ENCODE measurements at places on chromosomes 5 and 9.

DNA sequence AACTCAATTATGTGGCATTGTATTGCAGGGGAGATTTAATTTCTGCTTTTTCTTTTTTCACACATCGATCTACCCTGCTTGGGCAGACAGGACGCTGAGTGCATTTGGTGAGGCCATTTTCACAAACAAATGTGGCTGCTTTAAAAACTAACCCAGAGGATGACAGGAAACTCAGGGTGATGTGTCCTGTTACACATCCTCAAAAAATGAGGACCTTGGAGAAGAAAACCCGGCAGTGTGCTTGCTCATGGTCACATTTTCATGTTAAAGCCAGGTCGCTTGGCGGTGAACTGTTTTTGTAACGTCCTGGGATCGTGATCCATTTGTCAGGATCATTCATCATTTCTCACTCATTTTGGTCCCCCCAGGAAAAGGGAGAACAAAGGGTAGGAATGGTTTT, 478.3 kb upstream of the ADAMTS16 start:
- no peak for DNase-seq

DNA sequence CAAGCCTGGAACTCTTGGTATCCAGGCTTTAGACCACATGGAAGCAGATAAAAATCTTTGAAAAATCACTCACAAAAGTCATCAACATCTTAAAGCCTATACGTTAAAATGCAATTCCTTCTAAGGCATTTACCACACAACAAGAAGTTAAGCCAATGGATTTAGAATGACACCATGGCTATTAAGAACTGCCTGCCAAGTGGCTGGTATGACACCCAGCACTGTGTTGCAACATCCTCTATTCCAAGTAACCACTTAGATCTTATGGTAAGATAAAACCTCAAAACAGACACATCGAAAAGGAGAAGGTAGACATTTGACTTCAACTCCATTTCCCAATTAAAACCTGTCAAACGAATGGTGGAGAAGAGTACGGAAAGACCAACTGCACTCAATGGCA, 344.2 kb upstream of the SLC30A5 start:
- DNase-seq = no peak

DNA sequence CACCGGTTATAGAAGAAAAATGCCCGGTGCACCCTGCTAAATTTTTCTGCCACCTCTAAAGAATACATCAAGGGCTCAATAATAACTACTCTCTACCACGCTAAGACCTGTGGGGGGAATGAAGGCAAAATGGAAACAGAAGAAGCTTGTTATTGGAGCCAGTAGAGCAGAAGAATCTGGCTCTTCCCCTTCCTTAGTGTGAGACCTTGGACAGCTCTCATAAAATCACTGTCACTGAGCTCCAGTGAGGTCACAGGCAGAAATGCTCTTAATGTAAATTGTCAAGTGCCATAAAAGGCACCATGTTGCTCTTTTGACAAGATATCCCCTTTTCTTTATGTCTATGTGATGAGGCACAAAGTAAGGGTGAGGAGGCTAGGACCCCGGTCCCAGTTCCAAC, 74.4 kb downstream of the ASTN2 start:
- DNase-seq = no peak

DNA sequence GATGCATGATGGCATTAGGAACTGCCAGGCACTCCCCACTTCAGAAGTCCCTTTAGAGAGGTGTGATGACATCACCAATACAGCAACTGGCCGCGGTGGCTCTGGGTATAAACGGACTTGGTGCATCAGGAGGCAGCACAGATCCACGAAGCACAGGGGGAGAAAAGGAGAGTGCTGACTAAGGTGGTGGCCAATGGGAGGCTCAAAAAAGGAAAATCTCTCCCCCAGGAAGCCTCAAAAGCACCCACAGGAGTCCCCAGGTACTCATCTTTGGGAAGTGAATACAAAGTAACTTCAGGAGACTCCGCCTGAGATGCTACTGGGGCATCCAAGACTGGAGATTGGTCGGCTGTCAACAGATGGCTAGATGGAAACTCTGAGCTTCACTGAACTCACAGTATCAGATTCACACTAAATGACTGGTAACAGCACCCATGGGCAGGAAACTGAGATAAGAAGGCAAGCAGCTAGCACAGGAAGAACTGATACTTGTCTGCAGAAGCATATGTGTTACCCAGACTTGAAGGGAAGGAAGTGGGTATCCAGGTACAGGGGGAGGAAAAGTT, 7.6 kb downstream of the TTC39B start:
- no peak for DNase-seq

DNA sequence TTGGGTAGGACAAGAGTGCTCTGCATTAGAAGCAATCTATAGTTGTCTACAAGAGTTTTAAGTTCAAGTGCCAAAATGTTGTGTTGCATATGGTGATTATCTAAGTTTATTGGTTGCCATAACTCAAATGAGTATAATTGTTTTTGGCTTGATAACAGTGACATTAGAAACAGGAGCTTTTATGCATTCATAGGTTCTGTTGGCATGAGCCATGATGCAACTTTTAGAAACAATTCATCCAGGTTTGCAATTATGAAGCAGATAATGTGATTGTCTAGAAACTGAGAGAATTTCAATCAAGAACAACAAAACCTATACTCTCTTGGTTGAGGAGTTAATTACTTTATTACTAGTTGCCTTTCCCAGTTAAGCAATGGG, 137.0 kb downstream of the PBX3 start:
- no peak for DNase-seq

- DNase-seq = no peak
Observed at GRCh38 chr9:97459326-97459725, 42.1 kb upstream of the TMOD1 start.
